Activated CD8-positive, alpha-beta T cell treated with anti-CD3 and anti-CD28 coated beads for 36 hours (primary cell): ENCODE measurements at places on chromosomes 7 and 10. TPM values are rescaled to one million over a fixed set of nuclear protein-coding genes. Genes with fewer than 3 reads are reported as not detected.
A peak's percentile ranks its signal among the peaks of the same experiment; 100 is the strongest.

DNA sequence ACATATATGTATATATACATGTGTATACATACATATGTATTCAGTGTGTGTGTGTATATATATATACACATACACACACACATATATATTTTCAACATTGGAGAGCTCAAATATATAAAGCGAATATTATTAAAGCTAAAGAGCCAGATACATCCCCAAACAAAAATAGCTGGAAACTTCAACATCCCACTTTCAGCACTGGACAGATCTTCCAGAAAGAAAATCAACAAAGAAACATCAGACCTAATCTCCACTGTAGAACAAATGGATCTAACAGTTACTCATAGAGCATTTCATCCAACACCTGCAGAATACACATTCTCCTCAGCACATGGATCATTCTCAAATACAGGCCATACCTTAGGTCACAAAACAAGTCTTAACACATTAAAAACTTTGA lies 799.0 kb downstream of the PCDH15 start:
- no peak for DNase-seq
- H3K4me1 ChIP-seq, result no peaks in the 10 kb centered on the region
- H3K27ac ChIP-seq, result no peak overlapping the region
- no peak overlapping the region for H3K4me3 ChIP-seq
- no peaks in the 10 kb centered on the region for H3K27me3 ChIP-seq

The DLX6 gene
- not detected for total RNA-seq

DNA sequence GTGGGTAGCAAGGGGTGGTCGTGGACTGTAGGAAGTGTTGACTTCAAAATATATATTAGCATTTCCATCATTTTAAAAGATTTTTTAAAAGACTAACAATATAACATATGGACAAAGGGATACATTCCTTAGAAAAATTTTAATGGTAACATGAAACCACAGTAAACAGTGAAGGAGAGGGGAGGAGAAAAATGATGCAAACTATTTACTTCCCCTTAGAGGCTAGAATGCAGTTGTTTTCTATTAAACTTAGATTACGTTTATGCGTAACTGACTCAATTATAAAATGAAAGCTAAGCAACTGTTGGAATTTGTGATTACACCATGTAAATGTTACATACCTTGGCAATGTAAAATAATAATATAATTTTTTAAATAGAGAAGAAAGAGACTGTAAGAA lies 41.3 kb downstream of the CALD1 start:
- H3K27me3 ChIP-seq, result no peaks in the 10 kb centered on the region
- no peaks in the 10 kb centered on the region for H3K36me3 ChIP-seq
- no peaks in the 10 kb centered on the region for H3K4me1 ChIP-seq
- no peak for DNase-seq
- H3K4me3 ChIP-seq, result no peak overlapping the region

The PODXL gene
- total RNA-seq, result 0.45 TPM

- no peaks in the 10 kb centered on the region for H3K4me1 ChIP-seq
- DNase-seq, result peak; percentile 16
Measured at GRCh38 chr7:149635561-149636329, 137.6 kb downstream of the ZNF467 start.
